ENCODE measurements at places on chromosomes 1 and 21.

DNA sequence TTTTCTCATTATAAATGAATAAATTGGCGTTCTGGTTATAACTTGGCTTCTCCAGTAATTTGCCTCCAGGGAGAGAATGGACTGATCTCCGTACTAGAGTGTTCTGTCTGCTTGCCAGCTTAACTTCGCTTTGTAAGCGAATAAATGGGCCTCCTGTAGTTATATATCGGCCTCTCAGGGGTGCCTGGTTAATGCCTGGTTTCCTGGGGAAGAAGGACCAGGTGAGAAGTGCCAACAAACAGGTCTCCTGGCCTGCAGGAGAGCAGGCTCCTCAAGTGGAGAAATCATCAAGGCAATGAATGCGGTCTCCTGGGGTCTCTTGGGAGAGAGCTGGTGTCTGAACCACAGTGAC is 107.4 kb upstream of the SERBP1 start:
- no peak for DNase-seq

GRCh38 chr21:45640001-45640887 is 3.3 kb upstream of the PCBP3 start:
- no peak for DNase-seq

GRCh38 chr1:56550859-56551188 is 28.5 kb downstream of the PLPP3 start:
- DNase-seq: no peak

DNA sequence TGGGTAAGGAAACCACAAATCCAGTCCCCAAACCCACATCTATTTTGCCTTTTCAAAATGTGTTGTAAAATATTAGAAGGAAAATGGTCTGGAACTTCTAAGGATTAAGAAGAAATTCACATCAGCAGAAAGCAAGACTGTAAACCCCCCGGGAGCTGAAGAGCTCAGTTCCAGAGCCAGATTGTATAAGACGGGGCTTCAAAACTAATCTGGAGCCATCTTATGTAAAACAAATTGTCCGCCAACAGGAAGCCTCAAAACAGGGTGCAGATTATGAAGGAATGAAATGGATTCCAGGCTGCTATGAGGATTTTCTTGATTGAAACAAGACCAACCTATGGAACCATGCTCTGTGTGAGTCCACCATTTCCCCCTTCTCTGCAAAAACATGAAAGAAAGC is 25.1 kb upstream of the HUNK start:
- no peak for DNase-seq

GRCh38 chr1:157131281-157131680 is 6.9 kb downstream of the ETV3 start:
- no peak for DNase-seq

Measured in occipital lobe (tissue), 3 donors.